ENCODE measurements at places on chromosomes 11 and 22. TPM values are rescaled to one million over a fixed set of nuclear protein-coding genes. Genes with fewer than 3 reads are reported as not detected.

PNPLA5 gene
- total RNA-seq: not detected

NRIP3 gene
- total RNA-seq: 8.0 TPM

MMP13 gene
- not detected for total RNA-seq

MS4A15 gene
- total RNA-seq: not detected

GUCY1A2 gene
- 0.28 TPM for total RNA-seq

RAG2 gene
- not detected for total RNA-seq

LINC01488 gene
- not detected for total RNA-seq

BLID gene
- 4.3 TPM for total RNA-seq

NAALAD2 gene
- total RNA-seq: 0.14 TPM

MUC6 gene
- total RNA-seq: not detected

KRTAP5-8 gene
- not detected for total RNA-seq

Data from smooth muscle cell of bladder (primary cell).